NCI-H2227 treated with DMSO at 0.1 percent for 48 hours (cell line): ENCODE measurements at places on chromosomes 5 and 9.

DNA sequence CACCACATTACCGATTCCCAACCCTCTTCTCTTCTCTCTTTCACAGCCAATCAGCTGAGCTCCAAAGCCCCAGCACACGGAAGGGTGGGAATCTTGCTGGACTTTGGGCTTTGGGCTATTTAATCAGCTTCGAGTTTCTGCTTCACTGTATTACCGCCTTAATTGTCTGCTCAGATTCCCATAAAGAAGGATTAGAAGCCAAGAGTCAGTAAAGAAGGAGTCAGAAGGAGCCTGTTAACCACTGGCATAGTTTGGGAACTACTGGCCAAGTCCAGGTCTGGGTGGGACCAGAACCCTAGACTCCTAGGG lies 4.4 kb downstream of the SPRY4 start:
- no peak for DNase-seq

- DNase-seq: no peak
Measured at GRCh38 chr5:127428748-127429147, 88.7 kb upstream of the PRRC1 start.

- no peak for DNase-seq
Measured at GRCh38 chr9:117435630-117436261, 20.9 kb upstream of the ASTN2 start.

DNA sequence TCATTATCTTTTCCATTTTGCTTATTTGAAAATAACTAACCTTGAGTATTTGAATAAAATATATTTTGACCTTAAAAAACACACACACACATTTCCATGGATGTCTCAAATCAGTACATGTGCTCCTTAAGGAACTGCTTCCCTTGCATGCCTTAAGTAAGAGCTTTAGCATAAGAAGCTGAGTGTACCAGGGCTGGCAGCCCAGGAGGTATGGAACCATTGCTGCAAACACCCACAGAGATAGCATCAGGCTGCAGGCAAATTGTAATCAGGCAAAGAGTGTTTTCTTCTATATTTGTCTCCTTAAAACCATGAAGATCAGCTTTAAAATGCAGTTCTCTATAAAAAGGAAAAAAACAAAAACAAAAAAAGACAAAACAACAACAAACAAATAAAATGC lies 160.6 kb downstream of the PLK2 start:
- no peak for DNase-seq

GRCh38 chr5:25649628-25650265 lies 1005.0 kb upstream of the CDH10 start:
- DNase-seq: no peak

- no peak for DNase-seq
Measured at GRCh38 chr5:37757980-37758582, 81.8 kb downstream of the GDNF start.

- no peak for DNase-seq
Measured at GRCh38 chr5:42760426-42760825, 3.8 kb downstream of the CCDC152 start.

GRCh38 chr5:177426566-177427210 lies at the start of gene GRK6:
GRK6 (plus strand) TSS chr5:177426676; CDS start chr5:177426846, 170 bp downstream.
- no peak for DNase-seq

GRCh38 chr5:51746023-51746422 lies 362.8 kb downstream of the ISL1 start:
- DNase-seq: no peak

DNA sequence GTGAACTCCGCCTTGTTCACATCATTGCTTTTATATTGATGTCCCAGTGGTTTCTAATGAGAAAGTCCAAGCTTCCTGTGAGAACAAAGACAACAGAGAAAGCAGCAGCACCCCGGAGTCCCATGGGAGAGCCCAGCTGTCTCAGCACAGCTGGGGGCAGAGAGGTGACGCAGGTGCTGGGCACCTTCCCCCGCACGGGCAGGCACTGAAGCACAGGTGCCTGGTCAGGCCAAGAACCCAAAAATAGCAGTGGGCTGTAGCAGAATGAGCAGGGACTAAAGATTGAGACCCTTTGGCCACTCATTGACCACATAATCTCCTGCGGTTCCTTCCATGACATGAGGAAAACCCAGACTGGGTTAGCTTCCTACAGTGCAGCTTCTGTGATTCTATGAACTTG lies 18.8 kb downstream of the SRD5A1 start:
- no peak for DNase-seq

DNA sequence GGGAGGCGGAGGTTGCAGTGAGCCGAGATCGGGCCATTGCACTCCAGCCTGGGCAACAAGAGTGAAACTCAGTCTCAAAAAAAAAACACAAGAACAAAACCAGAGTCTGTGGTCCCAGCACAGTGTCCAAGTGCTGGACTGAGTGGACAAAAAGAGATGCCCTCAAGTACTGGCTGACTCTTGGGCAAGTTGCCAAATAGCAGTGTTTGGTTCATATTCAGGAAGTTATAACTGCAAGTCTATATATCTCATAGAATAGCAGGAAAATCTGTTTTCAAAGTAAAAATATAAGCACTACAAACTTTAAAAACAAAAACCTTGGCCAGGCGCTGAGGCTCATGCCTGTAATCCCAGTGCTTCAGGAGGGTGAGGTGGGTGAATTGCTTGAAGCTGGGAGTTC lies 7.3 kb downstream of the HABP4 start:
- no peak for DNase-seq

GRCh38 chr5:2466966-2467365 lies 284.5 kb downstream of the IRX2 start:
- no peak for DNase-seq

GRCh38 chr5:85375525-85375924 lies 990.8 kb upstream of the EDIL3 start:
- DNase-seq: no peak

GRCh38 chr5:27494887-27495286 lies 456.5 kb upstream of the CDH9 start:
- DNase-seq: no peak

DNA sequence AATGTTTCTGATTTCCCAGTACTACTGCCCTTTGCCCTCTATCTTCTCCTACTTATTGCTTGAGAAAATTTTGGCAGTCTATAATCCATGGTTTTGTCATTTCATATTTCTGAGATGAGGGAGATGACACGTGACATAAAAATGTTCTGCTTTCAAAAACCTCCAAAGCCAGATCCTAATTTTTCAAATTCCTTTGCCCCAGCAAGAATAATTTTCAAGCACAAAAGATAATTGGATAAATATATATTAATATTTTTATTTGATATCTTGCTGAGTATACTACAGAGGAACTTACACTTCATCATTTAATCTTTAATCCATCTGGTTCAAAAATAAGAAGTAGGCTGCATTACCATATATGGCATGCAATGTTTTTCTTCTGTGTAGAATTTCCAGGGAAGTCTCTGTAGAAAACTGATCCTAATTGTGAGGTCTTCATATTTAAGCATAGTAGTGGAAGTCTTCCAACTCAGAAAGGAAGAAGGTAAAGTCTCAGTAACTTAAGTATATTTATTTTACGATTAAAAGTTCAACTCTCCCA lies 1738.8 kb downstream of the EFNA5 start:
- no peak for DNase-seq

DNA sequence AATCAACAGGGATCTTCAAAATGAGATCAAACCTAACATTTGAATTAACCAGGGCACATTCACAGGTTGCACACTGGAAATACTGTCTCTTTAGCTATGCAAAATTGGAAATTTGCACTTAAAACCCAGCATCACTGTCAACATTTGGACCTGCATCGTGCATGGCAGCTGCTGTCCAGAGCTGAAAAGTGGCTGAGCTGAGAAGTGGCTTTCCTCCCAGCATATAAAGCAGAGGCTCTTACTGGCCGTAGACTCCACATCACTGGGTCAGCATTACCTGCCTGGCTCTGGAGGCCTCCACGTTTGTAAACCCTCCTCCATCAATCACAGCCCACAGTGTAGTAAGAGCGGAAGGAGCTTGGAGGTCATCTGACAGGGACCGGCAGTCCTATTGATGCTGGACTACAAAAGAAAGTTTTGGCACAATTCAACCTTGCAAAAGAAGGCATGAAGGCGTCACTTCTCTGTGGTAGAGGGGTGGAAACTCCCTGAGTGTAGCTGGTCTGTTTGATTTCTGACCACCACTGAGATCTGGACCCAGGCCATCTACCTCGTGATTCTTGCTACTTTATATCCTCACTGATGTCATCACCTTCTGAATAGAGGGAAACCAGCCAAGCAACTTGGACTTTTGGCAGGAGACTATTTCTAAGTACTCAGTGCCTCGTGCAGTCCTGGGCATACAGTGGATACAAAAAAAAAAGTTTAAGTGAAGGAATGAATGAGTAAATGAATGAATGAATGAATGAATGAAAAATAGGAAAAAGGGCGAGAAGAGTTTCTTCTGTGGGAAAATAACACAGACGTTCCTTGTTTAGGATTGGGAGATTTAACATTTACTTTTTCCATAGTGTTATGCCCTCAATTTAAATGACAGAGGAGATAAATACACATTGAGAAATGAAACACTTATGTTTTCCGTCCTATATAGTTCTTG lies 14.8 kb downstream of the RASEF start:
- DNase-seq: no peak

GRCh38 chr9:120875643-120875953 lies 1.4 kb downstream of the PHF19 start:
- DNase-seq: no peak

DNA sequence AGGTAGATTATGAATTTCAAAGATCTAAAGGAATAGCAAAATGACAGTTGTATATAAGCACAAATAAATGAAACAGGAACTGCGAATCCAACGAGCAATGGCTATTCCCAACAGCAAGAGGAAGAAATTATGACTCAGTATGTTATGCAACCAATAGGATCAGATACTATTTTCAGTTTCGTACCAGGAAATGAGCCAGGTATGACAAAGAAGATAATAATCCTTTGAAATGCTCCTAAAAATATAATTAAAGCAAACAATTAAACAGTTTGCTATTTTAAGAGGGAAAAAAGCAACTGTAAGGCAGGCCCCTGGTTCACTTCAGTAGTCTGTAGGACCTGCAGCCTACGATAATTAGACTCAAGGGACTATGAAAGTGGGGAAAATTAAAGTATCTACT lies 58.9 kb downstream of the AUH start:
- no peak for DNase-seq

DNA sequence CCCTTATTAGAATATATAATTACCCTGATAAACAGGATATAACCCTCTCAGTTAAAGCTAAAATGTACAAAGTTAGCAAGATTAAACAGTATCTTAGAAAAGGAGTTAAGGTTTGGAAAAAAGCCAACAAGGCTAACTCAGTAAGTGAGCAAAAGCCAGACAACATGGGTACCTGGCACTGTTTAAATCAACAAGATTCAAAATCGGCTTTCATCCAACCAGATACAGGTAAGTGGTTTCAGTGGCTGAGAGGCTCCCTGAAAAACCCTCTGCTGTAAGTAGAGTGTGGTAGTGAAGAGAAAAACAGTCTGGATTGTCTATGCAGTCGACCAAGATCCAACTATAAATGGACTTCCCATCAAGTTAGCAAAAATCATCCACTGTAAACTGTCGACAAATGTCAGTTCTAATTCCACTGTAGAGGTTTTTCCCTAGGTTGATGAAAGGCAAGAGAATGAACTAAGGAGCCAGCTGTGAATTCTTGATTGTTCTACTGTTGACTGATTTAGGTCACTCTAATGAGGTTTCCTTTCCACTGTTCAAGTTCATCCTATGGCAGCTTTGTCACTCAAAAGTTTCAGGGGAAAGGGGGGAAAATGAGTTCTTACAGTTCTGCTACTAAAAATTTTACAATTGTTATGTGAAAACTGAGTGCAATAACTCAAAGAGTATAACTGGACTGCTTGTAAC lies 27.3 kb downstream of the ETF1 start:
- no peak for DNase-seq

GRCh38 chr9:109765830-109766229 lies 14.2 kb upstream of the PALM2AKAP2 start:
- DNase-seq: no peak

- DNase-seq: no peak
Measured at GRCh38 chr5:38330207-38330606, 71.8 kb downstream of the EGFLAM start.

GRCh38 chr9:92558612-92559374 lies 23.0 kb upstream of the ECM2 start:
- DNase-seq: no peak

DNA sequence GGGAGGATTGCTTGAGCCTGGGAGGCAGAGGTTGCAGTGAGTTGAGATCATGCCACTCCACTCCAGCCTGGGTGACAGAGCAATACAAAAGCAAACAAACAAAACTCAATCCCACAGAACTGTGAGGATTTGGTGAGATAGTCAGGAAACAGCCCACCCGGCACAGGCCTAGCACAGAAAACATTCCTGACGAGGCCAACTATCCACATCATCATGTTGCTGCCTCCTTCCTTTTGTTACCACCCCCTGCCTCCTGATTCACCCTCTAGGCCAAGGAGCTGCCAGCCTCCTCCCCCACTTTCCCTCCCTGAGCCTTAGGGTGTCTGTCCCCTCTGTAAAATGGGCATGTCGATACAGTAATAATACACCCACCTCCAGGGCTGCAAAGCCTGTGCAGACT lies 39.0 kb downstream of the STK10 start:
- DNase-seq: no peak

DNA sequence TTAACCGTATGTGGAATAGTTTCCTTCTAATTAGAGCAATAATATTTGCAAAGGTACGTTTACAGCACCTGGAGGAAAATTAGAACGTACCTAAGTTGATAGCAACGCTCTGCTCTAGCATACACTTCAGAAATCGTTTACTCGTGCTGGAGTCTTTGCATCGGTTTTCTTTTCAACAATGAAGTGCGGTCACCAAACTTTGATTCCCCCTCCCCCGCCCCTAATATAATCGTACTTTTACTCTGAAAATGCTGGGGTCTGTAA lies 506 bp downstream of the ADAMTS19 start:
- no peak for DNase-seq

GRCh38 chr5:58452566-58453258 lies 7.2 kb downstream of the PLK2 start:
- no peak for DNase-seq

- no peak for DNase-seq
Measured at GRCh38 chr5:117701062-117701461, 1126.4 kb upstream of the SEMA6A start.

DNA sequence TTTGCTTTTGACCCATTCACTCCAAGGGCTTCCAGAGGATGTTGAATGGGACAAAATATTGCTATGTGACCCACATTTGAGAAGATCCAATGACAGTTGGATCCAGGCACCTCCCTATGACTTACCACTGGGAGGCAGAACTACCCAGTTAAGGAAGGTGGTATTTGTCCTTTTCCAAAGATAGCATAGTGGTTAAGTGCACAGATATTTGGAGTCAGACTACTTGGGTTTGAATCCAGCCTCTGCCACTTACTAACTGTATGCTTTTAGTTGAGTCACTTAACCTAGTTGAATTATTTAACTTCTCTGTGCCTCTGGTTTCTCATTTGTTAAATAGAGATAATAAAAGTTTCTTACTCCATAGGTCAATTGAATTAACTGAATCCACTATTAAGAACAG lies 74.5 kb upstream of the PALM2AKAP2 start:
- DNase-seq: no peak
